ENCODE measurements at places on chromosomes 5 and 9. TPM values are rescaled to one million over a fixed set of nuclear protein-coding genes. Genes with fewer than 3 reads are reported as not detected.

PCDHGB1 gene
- 2.2 TPM for polyA plus RNA-seq

SEMA5A gene
- 37.3 TPM for polyA plus RNA-seq

DAB2IP gene
- polyA plus RNA-seq, result 37.9 TPM

DNA sequence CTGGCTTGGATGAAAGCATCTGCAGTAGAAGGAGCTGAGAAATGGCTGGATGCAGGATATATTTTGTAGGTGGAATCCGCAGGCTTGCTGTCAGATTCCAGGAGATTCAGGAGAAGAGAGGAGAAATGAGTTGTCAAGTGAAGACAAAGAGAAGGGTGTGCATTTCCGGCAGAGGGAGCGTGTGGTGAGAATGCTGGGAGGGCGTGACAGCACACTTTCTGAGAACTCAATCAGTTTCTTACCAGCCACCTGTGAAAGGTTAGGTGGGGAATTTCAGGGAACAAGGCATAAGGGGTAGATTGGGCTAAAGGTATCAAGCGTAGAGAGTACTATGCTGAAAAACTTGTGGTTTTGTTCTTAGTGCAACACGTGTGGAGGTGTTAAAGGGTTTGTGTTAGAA is 199.3 kb upstream of the ANKH start:
- no peak for DNase-seq

GRCh38 chr9:83339435-83339834 is 198.8 kb downstream of the FRMD3 start:
- no peak for DNase-seq

DNA sequence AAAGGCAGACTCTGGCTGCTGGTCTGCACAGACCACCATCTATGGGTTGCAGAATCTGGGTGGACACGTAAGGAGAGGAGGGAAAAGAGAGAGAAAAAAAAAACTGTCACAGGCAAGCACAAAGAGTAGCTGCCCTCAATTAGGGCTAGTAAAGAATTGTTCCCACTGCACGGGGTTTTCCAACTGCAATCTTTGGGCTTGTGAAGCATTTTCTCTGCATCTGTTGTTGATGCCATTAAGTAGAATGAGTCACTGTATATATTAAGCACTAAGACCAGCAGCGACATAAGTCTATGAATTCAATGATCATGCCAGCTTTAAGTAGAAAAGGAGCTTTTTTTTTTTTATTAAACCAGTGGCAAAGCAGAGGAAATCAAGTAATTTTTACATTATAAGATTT is 40.2 kb downstream of the MED10 start:
- no peak for DNase-seq
